ENCODE measurements at places on chromosomes 4 and X. TPM values are rescaled to one million over a fixed set of nuclear protein-coding genes. Genes with fewer than 3 reads are reported as not detected.

EGF gene
- 15.6 TPM for total RNA-seq

MAP9 gene
- 13.8 TPM for total RNA-seq

XG gene
- total RNA-seq, result not detected

DNA sequence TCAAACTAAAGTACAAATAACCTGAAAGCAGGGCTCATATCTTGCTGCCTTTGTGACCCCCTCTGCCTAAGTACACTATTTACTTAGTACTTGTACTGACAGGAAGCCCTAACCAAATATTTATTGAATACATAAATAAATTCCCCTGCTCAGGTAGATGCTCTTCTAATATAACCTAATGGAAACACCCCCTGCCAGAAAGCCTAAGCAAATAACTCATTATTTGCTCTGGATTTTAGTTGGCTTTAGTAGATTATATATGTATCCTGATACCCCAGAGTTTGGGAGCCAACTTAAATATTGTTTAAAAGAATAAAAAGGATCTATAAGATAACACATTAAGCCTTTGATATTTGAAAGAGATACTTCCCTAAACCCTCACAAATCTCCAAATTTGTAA, 318.2 kb downstream of the PPP1R2C start:
- DNase-seq, result no peak

DNA sequence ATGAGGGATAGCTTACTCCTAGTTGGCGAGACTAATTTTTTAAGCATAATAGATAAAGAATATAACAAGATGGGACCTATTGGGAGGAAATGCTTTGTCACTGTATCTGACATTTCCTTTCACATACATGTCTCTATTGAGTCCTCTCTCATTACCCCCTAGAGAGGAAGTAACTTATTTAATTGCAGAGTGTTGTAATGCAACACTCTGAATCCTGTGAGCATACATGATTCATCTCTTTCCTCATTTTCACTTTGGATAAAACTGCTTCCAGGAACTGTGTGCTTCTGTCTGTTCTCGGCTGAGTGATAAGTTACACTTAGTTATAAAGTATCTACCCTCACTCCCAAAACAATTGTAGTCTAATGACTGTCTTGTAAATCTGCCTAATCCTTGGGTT, 266.1 kb upstream of the ANXA10 start:
- peak; percentile 1 for DNase-seq

- peak; percentile 79 for DNase-seq
Observed at GRCh38 chrX:72201836-72202536, 20.4 kb downstream of the PIN4 start.

DNA sequence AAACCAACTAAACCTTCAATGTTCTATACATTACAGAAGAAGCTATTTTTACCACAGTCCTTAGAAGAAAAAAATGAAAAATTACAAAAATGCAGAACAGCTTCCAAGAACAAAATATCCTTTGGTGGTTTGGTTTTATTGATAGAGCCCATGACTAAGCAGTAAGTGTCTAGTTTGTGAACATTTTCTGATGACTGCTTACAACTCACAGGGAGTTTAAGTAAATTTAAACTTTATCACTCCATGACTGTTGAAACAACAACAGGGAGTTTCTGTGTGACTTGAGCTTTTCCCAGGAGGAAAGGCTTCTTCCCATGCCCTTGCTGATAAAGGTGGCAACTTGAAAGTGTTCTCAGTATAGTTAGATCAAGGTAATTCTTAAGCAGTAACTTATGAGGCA, 2.9 kb downstream of the PF4 start:
- DNase-seq, result no peak

DNA sequence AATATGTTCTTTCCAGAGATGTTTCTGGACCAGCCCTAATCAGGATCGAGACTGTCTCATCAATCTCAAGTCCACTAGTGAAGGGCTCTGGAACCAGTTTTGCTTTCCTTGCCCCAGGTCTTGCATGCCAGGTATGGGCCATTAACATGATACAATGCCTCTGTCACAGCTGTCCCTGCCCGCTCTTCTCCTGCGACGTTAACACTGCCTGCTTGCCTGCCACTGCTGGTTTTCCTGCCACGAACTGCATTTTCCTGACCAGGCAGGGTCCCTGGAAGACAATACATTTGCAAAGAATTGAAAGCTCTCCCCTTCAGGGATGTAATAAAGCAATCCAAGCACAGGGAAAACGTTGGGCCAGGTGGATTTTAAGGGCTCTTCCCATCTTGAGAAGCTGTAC, 200.3 kb downstream of the MID1 start:
- DNase-seq, result no peak

DNA sequence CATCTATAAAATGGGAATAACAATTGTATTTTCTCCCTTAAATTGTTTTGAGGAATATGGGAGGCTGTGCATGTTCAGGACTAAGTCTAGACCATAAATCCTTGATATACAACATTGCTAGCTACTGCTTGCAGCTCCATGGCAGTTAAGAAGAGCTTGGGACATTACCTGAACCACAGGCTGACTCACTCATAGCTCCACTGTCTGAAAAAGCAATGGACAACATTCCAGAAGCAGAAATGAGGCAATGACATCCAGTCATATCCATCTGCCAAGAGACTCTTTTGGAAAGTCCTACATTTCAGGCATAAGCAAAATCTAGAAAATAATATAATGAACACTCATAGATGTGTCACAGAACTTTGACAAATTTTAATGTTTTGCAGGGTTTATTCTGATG, 167.3 kb upstream of the LEF1 start:
- DNase-seq, result no peak

DNA sequence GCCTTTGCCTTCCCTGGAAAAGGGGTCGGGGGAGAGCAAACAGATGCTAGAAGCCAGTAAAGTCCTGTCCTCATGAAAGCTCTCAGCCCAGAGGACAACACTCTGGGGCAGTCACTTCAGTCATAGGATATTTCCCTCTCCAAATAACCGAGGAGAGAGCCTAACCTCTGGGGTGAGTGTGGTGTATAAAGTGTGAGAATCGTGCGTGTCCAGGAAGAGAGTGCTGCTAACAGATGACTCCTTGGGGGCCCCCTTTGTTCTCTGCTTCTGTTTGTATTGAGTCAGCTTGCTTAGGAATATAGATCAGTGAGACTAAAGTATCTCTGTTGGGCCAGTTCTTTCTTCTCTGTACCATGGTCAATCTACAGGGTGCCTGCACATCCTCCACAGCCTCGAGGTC, 247.2 kb downstream of the PALLD start:
- no peak for DNase-seq

DNA sequence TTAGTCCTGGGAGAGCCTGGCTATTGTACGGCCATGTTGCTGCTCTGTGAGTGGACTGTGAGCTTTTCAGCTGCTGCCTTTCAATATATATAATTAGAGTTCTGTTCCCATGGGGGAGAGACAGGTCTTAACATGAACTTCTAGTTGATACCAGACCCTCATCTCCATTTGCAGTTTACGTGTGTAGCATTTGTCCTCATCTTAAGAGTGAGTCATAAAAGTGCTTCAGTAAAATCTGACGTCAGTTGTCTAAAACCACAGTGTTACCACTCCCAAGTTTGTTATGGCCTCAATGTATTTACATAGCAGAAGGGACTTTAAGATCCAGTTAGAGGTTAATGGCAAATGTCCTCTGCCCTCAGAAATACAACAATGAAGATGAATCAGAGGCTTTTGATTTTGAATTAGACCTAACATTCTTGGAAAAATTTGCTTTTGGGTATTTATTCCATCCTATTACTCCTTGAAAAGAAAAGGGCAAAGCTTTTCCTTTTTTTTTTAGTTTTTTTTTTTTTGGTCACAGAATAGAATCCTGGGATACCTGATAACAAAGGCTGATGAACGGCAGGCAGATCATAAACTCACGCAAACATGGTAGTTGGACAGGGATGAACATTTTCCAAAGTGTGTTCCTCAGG, 38.6 kb downstream of the PHOX2B start:
- peak; percentile 53 for DNase-seq

GRCh38 chrX:87140800-87141483, 376.7 kb upstream of the KLHL4 start:
- no peak for DNase-seq

DNA sequence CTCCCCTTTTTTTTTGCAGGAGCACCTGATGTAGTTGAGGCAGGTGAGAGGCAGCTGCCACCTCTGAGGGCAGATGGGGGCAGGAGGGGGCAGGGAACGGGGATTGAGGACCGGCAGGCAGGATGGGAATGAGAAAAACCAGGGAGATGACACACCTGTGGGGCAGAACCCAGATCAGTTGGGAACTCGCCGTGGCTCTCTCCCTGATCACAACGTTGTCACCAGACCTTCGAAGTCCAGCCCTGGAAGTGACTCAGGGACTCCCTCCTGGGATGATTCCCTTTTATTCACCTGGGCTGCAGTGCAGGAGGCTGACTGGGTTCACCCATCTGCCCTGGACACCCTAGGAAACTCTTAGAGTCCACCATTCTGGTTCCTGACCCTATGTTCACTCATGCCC, 127.2 kb downstream of the MXRA5 start:
- no peak for DNase-seq

DNA sequence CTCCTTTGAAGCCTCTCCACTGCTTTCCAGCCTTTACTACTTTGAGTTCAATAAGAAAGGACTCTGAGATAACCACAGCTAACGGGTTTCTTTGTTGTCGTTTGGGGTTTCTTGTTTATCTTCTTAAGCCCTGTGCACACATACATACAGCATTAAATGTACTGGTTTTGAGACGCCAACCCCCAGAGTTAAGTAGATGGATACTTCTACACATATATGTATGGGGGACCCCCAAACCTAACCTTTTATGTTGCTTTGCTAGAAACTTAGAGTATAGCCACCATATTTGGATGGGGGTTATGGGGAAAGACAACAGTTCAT, 697 bp downstream of the CEP135 start:
- no peak for DNase-seq

DNA sequence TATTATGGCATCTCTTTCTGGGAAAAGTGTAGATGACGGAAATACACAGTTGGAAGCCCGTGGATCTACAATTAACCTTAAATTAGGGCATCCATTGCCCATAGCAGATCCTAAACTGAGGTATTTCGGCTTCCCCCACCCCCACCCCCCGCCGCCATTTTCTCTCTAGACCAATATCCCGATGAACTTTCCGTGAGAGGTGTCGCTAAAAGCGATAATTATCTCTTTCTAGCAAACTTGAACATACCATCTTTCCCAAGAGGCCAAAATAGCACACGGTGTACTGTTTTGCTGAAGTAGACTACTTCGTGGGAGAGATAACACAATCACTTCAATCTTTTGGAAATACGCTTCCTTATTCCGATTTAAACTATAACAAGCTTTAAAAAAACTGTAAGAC, 554 bp downstream of the KLHL15 start:
- DNase-seq, result no peak
